Activated CD4-positive, alpha-beta T cell treated with anti-CD3 and anti-CD28 coated beads, Interleukin-2, Interleukin-6, amounts not matched to agents 100 ng/mL and 50 ng/mL, durations not matched to agents 16 hours and 8 hours (primary cell): ENCODE measurements at places on chromosomes 16 and 17.
A peak's percentile ranks its signal among the peaks of the same experiment; 100 is the strongest.

DNA sequence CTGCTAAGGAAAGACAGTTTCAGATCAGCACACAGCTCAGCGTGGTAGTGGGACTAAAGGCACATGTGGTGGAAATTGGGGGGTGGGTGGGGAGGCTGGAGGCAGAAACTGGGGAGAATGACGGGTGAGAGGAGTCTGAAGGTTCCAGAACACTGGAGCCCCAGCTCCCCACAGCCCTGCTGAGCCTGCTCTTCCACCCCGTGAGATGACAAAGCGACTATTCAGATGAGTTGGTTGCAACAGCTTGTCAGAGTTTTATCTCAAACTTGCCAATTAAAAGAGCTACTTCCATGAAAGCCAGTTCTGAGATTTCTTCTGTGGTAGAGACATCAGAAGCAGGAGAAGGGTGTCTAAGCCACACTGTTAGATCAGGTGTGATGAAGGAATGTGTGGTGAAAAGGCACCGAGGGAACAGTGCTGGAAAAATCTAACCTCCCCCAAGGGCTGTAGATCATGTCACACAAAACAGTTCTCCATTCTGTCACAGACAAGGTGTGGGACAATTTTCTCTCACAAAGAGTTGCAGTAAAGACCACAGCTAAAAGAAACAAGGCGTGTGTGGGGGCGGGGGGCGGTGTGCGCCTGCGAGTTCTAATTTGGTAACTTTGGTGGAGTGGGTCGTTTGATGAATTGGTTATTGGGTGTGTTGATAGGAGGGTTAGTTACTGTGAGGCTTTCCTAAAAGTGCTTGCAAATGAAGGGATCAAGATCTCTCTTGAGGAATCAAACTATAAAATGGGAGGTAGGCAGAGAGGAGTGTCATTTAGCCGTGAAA, 39.0 kb downstream of the CCDC182 start:
- DNase-seq, result no peak

DNA sequence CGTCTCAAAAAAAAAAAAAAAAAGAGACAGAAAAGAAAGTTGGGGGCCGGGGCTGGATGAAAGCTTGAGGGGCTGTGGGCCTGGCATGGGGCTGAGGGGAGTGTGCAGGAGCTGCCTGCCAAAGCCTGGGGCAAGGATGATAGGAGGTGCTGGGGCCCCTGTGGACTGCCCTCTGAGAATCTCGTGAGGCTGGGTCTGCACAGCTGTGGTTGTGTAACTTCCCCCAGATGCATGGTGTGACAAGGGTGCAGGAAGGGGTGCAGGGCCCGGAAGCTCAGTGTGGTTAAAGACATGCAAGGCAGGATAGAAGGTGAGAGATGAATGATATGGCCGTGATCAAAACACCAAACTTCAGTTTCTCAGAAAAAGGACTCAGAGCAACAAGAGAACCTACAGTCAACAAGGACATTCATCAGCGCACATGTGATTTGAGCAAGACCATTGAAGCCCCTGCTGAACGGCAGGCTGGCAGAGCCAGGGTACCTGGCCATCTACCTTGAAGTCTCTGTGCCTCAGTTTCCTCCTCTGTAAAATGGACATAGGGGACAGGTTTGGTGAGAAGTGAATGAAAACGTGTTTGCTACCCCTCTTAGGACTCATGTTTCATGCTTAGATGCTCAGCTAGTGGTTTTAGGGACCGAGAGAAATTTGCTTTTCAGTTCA, 9.6 kb downstream of the IL32 start:
- peak; percentile 97 for DNase-seq

GRCh38 chr16:85897382-85897781, 1.6 kb upstream of the IRF8 start:
- DNase-seq, result no peak

DNA sequence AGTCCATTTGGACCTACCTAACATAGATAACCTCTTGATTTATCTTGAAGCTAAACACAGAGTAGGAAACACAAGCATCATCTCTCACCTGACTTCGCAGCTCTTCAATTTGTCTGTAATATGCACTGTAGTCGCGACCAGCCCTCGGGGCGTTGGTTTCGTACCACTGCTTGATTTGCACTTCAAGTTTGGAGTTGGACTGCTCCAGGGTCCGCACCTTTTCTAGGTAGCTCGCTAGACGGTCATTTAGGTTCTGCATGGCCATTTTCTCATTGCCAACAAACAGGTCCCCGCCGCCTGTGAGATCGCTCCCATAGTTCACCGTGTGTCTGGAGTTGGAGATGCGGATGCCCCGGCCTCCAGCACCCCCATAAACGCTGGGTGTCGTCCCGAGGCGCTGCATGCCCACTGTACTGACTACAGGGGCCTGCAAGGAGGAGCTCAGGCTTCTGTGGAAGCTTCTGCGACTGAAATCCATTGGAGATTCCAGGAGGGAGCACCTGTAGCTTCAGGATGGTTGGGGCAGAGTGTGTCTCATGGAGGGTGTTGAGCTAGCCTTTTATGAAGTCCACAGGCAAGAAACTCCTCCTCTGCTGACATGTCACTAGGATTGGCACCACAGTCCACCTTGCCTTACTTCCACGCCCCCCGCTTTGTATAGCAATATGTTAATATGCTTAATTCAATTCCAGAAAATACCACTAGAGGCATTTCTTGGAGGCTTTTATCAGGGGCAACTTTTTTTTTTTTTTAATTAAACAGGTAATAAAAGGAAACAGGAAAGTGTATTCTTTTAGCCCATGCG, at the start of gene KRT20:
KRT20 (minus strand) TSS at position 535 of the 805 bp plus-strand sequence; CDS start at position 478, 57 bp downstream.
- no peak for DNase-seq

GRCh38 chr17:10668775-10669174, 11.7 kb upstream of the MYH3 start:
- no peak for DNase-seq

DNA sequence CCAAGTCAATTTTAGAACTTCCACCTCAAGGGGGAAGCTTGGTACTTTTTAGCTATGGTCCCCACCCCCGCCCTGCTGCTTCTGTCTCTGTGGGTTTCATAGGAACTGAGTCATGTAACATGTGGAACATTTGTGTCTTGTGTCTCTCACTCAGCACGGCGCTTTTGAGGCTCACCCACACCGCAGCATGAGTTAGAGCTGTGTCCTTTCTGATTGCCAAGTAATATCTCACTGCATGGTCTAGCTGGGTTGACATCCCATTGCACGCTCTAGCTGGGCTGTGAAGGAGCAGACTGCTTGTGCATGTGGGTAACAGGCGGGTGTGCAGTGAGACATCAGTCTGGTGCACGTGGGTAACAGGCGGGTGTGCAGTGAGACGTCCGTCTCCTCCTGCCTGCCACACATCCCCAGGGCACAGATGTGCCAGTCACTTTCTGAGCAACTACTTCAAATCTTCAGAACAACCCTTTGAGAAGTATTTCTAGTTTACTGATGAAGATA, 26.4 kb upstream of the SLC7A5 start:
- DNase-seq, result peak; percentile 96

- DNase-seq, result no peak
Measured at GRCh38 chr17:74619077-74619673, 4.4 kb downstream of the CD300E start.

DNA sequence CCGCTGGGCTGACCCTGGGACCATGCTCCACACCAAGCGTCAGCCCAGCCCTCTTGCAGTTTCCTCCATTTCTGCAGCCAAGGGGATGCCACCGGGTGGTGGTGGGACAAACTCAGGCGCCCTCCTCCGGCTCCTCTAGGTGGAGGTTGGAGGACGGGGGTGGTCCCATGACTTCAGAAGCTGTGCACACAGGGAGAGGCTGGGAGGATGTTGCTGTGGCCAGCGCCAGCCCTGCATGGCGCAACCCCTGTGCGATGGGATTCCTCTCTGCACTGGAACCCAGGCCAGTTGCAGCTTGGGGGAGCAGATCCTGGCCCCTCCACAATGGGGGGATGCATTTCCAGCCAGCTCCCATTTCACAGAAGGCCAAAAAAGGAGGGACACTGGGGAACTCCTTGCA, 246.5 kb downstream of the C16orf95 start:
- no peak for DNase-seq

GRCh38 chr17:81966343-81967243, 5.6 kb upstream of the NOTUM start:
- no peak for DNase-seq
